AG09309 (cell line): ENCODE measurements at places on chromosomes 4 and X.

DNA sequence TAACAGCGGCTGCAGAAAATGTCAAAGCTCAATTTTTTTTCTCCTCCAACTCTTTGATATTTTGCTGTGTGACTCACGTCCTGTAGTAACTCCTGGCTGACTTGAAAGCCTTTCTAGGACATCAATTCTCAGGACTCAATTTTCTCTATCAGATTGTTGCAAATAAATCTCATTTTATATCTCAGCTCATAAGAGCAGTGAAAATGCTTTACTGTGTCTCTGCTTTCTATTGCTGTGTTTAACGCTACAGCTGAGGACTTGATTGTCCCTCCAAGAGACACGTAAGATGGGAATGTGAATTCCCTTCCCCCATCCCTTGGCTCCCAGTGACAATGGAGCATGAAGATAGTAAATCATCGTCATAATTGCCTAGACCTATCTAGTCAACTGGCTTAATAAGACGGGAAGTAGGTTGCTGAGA, 20.5 kb upstream of the CBR4 start:
- DNase-seq, result no peak

- no peak for DNase-seq
Observed at GRCh38 chr4:47551682-47552081, 66.6 kb downstream of the ATP10D start.

DNA sequence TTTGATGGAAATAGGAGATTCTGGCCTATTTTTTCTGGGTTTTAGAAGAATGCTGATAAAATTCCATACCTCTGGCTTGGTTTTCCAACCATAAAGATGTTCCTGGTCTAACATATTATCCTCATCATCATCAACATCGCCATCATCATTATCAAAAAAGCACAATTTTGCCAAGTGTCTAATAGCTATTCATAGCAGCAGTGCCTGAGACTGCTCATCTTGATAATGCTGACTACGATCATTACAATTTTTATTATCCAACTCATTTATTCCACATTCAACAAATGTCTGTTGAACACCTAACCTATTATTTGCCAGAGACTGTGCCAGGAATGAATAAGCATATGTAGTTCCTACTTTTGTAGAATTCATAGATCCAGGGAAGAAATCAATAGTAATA, 303.5 kb upstream of the GATB start:
- no peak for DNase-seq

DNA sequence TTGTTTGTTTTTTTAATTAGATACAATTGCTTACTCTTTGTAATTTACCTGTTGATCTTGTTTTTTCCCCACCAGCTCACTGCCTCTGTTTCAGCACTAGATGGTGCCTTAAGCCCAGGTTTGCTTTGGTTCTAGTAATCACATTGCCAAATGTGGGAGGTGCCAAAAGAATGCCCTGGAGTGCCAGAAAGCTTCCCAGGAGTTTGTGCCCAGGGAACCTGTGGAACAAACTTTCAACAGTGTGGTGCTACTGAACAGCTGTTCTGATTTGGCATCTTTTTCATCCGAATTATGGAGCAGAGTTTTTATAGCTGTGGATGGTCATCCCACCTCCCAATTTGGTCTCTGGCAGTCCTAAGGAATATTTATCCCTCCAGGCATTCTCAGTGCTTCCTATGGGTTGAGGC, 1000.7 kb downstream of the STIM2 start:
- DNase-seq, result peak; percentile 51

GRCh38 chr4:92064574-92064973, 239.2 kb upstream of the GRID2 start:
- no peak for DNase-seq

- no peak for DNase-seq
Observed at GRCh38 chr4:83866834-83867621, 331.1 kb downstream of the GPAT3 start.

DNA sequence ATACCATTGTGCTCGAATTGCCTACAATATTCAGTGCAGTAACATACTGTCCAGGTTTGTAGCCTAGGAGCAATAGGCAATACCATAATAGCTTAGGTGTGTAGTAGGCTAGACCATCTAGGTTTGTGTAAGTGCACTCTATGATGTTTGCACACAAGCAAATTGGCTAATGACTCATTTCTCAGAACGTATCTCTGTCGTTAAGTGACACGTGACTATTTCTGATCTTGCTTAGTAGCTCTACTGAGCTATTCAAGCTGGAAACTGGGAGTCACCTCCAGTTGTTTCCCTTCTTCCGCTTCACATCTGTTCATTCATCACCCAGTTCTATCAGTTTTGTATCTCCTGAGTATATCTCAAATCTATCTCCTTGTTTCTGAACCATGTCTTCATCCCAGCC, 86.1 kb downstream of the HNRNPD start:
- no peak for DNase-seq

DNA sequence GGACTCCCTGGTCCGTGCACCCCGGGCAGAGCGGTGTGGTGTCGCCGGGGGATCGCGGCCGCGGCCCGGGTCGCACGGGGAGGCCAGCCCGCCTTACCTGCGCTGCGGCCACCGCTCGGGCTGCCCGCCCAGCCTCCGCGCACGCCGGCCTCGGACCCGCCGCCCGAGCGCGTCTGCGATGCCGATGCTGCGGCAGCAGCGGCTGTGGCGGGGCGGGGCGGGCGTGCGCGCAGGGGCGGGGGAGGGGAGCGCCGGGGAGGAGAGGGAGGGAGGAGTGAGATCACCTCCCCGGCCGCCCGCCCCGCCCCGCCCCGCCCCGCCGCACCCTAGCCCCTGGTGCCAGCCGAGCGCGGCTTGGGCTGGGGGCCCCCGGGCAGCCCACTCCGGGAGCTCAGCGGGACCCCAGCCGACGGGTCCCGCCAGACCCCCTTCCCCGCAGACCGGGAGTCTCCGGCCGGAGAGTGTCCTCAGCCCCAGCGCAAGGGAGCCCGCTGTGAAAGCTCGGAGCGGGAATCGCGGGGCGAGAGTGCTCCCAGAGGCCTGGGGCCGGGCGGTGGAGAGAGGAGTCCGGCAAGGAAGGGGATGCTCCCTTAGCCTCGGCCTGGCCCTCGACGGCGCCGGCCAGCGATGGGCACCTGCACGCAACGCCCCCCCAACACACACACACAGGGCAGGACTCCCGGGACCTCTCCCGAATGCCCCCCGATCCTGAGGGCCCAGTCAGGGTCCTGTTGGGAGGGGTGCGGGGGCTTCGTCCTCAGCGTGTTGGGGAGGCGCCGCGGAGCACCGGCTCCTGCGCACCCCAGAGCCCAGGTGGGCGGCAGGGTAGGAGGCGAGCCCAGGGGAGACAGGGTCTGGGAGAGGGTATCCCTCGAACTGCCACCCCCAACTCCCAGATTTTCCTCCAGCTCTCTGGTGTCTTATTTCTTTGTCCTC, at the start of gene L1CAM:
Gene L1CAM (minus strand): TSS at position 206 of the 936 bp plus-strand sequence. CDS start 10,337 bp downstream, outside the sequence.
- DNase-seq, result no peak

GRCh38 chr4:188268131-188268908, 129.1 kb downstream of the TRIML1 start:
- no peak for DNase-seq

DNA sequence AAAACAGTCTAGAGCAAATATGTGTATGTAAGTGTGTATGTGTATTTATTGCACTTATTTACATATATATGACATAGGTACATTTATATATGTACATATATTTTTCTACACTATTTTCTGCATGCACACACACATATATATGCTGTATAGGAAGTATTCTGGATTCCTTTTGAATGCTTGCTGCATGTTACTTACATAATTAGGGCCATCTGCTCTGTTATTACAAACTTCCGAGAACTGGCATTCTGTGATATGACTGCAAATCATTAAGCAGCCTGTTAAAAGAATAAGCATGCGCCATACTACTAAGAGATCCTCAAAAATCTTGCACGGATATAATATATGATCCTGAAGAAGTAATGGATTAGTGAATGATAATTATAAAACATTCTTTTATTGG, 1157.6 kb upstream of the TENM3 start:
- no peak for DNase-seq

- DNase-seq, result no peak
Observed at GRCh38 chr4:56607926-56608325, 73.2 kb downstream of the HOPX start.

- DNase-seq, result no peak
Observed at GRCh38 chr4:40337051-40337450, 1.9 kb downstream of the CHRNA9 start.

DNA sequence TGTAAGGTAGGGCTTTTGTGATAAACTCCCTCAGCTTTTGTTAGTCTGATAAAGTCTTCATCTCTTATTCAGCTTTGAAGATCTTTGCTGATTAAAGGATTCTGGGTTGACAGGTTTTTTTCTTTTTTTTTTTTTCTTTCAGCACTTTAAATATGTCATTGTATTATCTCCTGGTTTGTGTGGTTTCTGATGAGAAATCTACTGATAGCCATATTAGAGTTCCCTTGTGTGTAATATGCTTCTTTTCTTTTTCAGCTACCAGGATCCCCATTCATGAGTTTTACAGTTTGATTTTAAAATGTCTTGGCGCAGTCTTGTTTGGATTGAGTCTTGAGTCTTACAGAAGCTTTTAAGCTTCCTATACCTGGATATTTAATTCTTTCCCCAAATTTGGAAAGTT, 504.5 kb downstream of the TLL1 start:
- no peak for DNase-seq

DNA sequence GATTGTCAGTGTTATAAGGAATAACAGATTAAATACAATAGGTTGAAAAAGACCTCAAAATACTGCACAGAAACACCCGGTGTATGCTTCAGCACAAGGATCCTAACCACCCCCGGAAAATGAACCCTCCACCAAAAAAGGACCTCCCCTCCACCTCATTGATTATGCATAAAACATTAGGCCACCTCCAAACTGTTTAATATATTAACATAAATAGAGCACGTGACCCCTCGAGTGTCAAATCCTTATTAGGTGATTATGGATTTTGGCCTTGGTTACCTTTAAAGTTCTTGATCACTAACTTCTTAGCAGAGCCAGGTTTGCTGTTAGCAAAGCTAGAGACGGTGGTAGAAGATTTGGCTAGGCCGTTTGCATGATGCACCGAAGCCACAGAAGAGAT, 958 bp downstream of the CUL4B start:
- no peak for DNase-seq
